ENCODE measurements at places on chromosomes 3 and 15.

- no peak for DNase-seq
Measured at GRCh38 chr3:106018929-106019550, 150.2 kb upstream of the CBLB start.

- no peak for DNase-seq
Measured at GRCh38 chr3:126356373-126357264, 589 bp downstream of the KLF15 start.

DNA sequence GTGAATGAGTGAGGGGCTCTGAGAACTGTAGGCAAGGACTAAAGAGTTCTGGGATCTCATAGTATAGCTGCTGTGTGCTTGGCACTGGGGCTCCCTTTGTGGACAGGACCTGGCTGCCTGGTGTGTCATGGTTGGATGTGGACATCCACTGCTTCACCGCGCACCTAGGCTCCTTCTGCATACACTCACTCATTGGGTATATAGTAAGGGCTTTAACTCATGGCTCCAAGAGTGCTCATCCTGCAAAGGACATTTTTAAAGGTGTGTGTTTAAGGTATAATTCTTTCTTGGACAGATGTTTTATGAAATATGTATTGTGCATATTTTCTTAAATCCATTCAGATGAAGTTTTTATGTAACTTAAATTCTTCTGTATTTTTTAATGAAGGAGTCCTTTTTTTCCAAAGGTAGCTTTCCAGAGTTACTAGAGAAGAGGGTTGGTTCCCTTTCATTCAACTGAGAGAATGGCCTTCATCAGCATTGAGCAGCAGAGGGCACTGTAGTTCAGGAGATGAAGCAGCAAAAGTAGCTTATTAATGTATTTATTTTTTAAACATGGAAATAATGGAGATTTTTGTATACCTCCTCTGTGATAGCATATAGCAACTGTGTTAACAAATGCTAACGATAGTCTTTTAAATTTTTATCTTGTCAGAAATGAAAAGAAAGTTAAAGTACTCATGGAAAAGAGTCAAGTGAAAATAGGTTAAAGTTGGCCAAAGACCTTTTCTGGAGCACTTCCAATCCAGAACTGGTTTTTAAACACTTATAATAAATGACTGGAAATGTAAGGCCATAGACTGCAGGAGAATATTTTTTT, 25.2 kb downstream of the OXNAD1 start:
- no peak for DNase-seq

GRCh38 chr3:52017586-52017985, 21.9 kb upstream of the RPL29 start:
- no peak for DNase-seq

GRCh38 chr15:81294516-81294880, 29.4 kb downstream of the STARD5 start:
- DNase-seq = no peak

GRCh38 chr3:46358466-46358865, 4.6 kb downstream of the CCR2 start:
- DNase-seq = no peak

- no peak for DNase-seq
Measured at GRCh38 chr3:120555657-120556509, 40.3 kb upstream of the NDUFB4 start.

GRCh38 chr15:84752700-84753099, 4.3 kb downstream of the ZNF592 start:
- no peak for DNase-seq

- no peak for DNase-seq
Measured at GRCh38 chr3:116276675-116277074, 168.6 kb downstream of the LSAMP start.

GRCh38 chr3:177596816-177597271, 399.6 kb upstream of the TBL1XR1 start:
- DNase-seq = no peak

DNA sequence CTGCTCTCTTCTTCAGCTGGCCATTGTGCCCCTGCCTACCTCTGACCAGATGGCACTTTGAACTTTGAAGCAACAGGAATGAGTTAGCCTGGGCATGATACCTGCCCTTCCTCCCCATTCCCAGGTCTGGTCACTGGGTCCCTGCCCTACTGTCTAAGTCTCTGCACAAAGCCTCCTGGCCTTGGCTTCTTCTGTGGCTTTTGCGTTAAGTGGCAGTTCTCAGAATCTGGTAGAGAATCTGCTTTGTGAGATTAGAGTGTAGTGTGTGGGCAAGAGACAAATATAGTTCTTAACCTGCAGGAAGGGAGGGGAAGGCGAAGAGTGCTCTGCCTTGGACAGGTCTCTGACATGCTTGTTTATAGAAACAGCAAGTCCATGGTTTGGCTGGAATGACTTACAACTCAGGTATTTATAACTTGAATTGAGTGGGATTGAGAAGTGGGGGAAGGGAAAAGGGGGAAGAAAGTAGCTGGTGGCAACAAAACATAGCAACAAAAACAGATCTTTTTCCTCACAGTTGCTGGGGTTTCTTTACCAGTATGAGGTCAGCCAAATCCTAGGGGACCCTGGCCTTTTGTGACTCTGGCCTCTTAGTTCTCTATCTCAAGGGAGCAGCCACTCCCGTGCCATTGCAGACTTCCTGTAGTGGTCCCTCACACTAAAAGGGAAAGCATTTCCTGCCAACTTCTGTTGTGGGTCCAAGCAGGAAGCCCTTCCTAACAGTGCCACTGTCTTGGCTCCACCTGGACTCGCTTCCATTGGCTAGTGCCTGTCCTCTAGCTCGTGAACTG, 16.7 kb downstream of the MAPKBP1 start:
- no peak for DNase-seq

DNA sequence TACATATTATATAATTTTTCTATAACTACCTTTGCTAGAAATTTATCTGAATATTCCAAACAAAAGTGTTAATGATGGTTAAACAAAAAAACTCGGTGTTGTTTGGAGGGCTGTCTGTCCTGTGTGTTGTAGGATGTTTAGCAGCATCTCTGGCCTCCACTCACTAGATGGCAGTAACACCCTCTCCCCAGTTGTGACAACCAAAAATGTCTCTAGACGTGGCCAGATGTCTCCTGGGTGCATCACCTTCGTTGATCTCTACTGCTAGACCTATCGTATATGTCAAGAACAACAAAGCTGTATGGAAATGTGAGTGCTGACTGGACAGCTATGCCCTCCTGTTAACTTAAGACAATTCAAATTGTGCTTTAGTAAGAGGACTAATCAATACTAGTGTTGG, 14.1 kb downstream of the ANKRD34C start:
- DNase-seq = no peak

GRCh38 chr3:47850564-47851410, 47.8 kb downstream of the DHX30 start:
- DNase-seq = no peak

DNA sequence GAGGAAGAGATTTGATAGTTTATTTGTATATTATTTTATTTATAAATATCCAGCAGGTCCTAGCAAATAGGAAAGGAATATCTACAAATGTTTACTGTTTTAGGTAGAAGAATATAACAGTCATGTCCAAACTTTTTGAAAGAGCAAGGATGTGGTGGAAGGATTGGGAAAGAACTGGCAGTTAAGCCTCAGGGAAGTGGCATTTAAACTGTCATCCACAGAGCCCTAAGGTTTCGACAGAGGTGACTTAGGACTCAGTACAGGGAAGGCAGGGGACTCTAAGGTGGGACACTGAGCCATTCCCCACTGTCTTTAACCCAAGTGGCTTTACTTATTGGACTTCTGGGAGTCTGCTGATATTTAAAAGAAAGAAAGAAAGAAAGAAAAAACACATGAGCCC, 11.8 kb upstream of the TMEM87A start:
- DNase-seq = no peak

- DNase-seq = no peak
Measured at GRCh38 chr3:157226173-157226847, 66.4 kb upstream of the CCNL1 start.

DNA sequence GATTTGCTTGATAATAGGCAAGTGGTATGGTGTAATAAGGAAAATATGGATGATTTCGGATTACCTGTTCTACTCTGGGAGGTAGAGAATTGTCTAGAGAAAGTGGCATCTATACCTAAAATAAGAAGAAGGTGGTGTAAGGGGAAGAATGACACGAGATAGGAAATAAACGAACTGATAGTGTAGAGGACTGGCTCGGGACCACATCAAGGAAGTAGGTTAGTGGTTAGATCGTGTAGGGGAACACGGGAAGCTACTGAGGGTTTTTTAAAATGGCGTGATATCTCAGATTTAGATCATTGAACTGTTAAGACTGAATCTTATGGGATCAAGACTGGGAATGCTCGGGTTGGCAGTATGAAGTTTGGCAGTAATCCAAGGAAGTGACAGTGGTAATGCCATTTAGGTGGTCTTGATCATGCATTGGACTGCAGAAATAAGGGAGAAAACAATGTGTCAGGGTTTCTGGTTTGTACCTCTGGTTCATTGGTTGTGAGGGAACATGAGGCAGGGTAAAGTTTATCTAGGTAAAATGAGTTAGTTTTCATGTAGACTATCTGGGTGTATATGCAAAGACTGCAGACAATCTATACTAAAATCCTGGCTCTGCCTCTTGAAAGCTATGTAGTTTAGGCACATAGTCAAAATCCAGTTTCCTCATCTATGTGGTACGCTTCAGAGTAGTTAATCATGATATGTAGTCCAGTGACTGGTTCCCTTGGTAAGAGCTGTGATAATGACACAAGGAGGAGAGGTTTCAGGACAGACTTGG, 7.4 kb downstream of the RPL14 start:
- no peak for DNase-seq

DNA sequence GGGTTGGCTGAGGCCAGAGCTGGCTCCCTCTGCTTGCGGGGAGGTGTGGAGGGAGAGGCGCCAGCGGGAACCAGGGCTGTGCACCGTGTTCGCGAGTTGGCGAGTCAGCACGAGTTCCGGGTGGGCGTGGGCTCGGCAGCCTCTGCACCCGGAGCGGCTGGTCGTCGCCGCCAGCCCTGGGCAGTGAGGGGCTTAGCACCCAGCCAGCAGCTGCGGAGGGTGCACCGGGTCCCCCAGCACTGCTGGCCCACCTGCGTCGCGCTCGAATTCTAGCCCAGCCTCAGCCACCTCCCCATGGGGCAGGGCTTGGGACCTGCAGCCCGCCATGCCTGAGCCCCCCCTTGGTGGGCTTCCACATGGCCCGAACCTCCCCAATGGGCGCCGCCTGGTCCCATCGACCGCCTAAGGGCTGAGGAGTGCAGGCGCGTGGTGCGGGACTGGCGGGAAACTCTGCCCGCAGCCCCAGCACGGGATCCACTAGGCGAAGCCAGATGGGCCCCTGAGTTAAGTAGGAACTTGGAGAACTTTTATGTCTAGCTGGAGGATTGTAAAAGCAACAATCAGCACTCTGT, 125.6 kb downstream of the FRMD4B start:
- no peak for DNase-seq

- DNase-seq = no peak
Measured at GRCh38 chr3:99269606-99270351, 368.3 kb upstream of the DCBLD2 start.

- DNase-seq = no peak
Measured at GRCh38 chr3:15347737-15348110, 15.3 kb upstream of the SH3BP5 start.

DNA sequence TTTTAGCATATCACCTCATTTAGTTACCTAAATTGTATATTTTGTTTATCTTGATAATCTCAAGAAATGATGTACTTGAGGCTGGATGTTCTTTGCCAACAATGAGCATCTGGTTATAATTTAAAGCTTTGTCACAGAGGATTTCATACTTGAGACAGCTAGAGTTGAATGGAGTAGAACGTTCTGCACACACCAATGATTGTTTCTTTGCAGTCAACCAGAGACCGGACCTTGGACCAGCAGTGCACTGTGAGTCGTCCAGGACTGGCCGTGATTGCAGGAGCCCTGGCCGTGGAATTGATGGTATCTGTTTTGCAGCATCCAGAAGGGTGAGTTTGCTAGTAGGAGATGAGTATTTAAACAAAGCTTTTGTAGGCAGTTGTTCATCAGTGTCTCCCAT, 90.4 kb downstream of the ATG7 start:
- no peak for DNase-seq

GRCh38 chr3:16912400-16913263, 27.9 kb downstream of the PLCL2 start:
- DNase-seq = no peak

DNA sequence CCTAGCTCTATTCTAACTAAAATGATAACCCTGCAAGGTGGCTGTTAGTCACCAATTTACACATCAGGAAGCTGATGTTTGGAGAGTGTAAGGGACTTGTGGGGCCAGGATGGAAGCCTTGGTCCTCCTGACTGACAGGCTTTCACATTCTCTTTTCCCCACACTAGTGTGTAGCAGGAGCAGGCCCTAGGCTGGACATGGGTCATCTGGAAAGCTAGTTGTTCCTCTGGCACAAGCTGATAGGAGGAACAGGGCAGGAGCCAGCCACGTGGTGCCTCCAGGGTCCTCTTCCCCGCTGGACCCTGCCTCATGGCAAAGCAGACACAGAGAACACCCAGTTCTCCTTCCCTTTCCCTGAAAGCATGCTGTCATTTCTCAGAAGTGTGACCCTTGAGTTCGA, 18.1 kb upstream of the RBSN start:
- DNase-seq = no peak

- no peak for DNase-seq
Measured at GRCh38 chr15:69980341-69981059, 117.2 kb downstream of the TLE3 start.

All from stimulated activated CD4-positive, alpha-beta T cell treated with anti-CD3 and anti-CD28 coated beads, Interleukin-15, amount 100 ng/mL, for 1 hour (primary cell).